ENCODE measurements at places on chromosomes 6 and 20. TPM values are rescaled to one million over a fixed set of nuclear protein-coding genes. Genes with fewer than 3 reads are reported as not detected.

GRCh38 chr20:62480318-62480717 lies 4.5 kb upstream of the GATA5 start:
- H3K4me3 ChIP-seq, result no peak overlapping the region
- H3K27ac ChIP-seq, result peak overlapping the region; percentile 62
- H3K36me3 ChIP-seq, result no peaks in the 10 kb centered on the region
- H3K27me3 ChIP-seq, result no peaks in the 10 kb centered on the region
- no peak for DNase-seq

DNA sequence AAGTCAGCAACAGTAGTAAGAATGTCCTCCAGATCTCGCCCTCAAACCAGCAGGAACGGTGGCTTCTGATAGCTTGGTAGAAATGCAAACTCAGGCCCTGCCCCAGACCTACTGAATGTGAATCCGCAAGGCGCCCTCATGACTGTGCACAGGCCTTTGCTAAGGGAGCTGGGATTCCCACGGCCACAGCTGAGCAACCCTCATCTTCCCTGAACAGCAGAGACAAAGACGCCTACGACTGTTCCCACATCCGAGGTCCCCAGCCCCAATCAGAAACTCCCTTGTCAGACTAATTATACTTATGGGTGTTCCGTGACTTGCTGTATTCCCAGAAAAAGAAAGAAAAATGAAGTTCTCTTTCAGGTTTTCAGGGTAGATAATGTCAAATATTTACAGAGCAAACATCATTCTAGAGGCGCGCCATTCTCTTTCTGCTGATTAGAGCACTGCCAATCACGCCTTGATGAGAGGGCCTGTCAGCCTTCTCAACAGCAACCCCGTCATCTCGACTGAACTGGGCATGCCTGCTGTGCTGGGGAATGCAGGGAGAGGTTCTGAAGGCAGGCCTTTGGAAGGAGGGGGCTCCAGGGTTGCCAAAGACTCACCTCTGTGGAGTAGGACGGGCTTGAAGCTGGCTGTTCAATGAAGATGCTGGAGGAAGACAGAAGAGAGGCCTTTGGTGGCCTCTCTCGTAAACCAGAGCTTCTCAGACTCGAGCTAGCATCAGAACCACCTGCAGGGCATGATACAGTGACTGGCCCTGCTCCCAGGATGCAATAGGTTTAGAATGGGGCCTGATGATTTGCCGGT lies 79.9 kb downstream of the ZNF217 start:
- H3K27ac ChIP-seq, result no peak overlapping the region
- H3K36me3 ChIP-seq, result no peaks in the 10 kb centered on the region
- no peaks in the 10 kb centered on the region for H3K4me1 ChIP-seq
- H3K27me3 ChIP-seq, result no peaks in the 10 kb centered on the region
- DNase-seq, result no peak

- H3K4me3 ChIP-seq, result no peak overlapping the region
- H3K27ac ChIP-seq, result no peak overlapping the region
- H3K27me3 ChIP-seq, result no peaks in the 10 kb centered on the region
- H3K36me3 ChIP-seq, result no peaks in the 10 kb centered on the region
- no peak for DNase-seq
Measured at GRCh38 chr6:11323666-11324452, 91.4 kb upstream of the NEDD9 start.

- no peaks in the 10 kb centered on the region for H3K4me1 ChIP-seq
- no peaks in the 10 kb centered on the region for H3K27me3 ChIP-seq
- peak; percentile 44 for DNase-seq
- H3K27ac ChIP-seq, result no peak overlapping the region
Measured at GRCh38 chr6:160156842-160157241, 35.2 kb downstream of the SLC22A1 start.

DNA sequence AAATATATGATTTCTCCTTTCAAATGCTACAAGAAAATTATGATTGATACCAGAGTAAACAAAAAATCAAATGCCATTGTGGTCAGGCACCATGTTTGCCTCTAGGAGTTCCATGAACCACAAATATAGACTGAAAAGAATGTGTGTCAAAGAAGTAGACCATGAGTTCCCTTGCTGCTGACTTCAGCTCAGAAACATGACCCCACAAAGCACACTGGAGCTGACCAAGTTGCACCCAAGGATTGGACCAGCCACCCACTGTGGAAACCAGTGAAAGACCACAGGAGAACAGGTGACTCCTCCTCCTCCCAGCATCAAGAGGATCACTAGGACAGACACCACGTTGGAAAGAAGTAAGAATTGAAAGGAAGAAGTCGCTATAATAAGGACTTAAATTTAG lies 90.8 kb upstream of the TENT5A start:
- H3K36me3 ChIP-seq, result no peaks in the 10 kb centered on the region
- H3K4me3 ChIP-seq, result no peak overlapping the region
- no peak for DNase-seq
- peaks cover 5% of the 10 kb centered on the region for H3K4me1 ChIP-seq
- H3K27ac ChIP-seq, result no peak overlapping the region

GRCh38 chr20:4352348-4352747 lies 337.0 kb upstream of the RNF24 start:
- no peaks in the 10 kb centered on the region for H3K36me3 ChIP-seq
- H3K27me3 ChIP-seq, result no peaks in the 10 kb centered on the region
- DNase-seq, result no peak
- H3K27ac ChIP-seq, result no peak overlapping the region
- no peaks in the 10 kb centered on the region for H3K4me1 ChIP-seq
- no peak overlapping the region for H3K4me3 ChIP-seq

- no peaks in the 10 kb centered on the region for H3K27me3 ChIP-seq
- H3K36me3 ChIP-seq, result no peaks in the 10 kb centered on the region
- H3K27ac ChIP-seq, result no peak overlapping the region
- H3K4me3 ChIP-seq, result no peak overlapping the region
Measured at GRCh38 chr6:88119769-88120168, 46.4 kb downstream of the CNR1 start.

GRCh38 chr20:37786043-37786442 lies 92.2 kb downstream of the CTNNBL1 start:
- H3K27ac ChIP-seq, result no peak overlapping the region
- no peak overlapping the region for H3K4me3 ChIP-seq
- H3K4me1 ChIP-seq, result no peaks in the 10 kb centered on the region
- DNase-seq, result no peak
- H3K27me3 ChIP-seq, result no peaks in the 10 kb centered on the region

DNA sequence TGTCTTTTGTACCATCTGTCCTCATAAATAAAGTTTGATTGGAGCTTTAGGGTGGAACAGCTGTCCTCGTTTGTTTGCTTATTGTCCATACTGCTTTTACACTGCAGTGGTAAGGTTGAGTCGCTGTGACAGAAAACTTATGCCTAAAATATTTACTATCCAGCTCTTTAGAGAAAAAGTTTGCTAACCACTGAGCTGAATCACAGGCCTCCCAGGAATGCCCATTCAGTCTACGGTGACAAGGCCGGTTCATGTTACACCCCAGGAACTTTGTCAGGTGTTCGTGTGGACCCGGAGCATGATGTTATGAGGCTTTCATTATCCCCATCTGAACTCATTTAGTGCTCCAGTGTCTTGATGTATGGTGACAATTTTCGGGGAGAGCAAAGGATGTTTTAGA lies 401.1 kb downstream of the SAMD5 start:
- H3K27me3 ChIP-seq, result no peaks in the 10 kb centered on the region
- no peaks in the 10 kb centered on the region for H3K4me1 ChIP-seq
- H3K27ac ChIP-seq, result no peak overlapping the region
- DNase-seq, result no peak
- H3K36me3 ChIP-seq, result no peaks in the 10 kb centered on the region

DNA sequence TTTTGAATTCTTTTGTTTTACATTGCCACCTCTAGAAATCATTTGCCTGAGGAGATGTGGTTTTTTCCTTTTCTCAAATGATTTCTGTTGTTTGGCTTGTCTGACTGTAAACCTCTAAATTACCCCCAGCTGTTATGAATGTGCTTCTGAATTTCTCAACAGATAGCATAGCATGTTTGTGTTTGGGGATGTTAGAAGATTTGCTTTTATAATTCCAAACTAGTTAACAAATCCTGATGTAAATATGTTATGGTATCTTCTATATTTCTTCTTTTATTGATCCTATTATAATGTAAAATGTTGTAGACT lies 31.6 kb upstream of the EZR start:
- H3K4me3 ChIP-seq, result no peak overlapping the region
- no peaks in the 10 kb centered on the region for H3K27me3 ChIP-seq
- no peaks in the 10 kb centered on the region for H3K36me3 ChIP-seq
- no peak overlapping the region for H3K27ac ChIP-seq
- peaks cover 19% of the 10 kb centered on the region for H3K4me1 ChIP-seq
- DNase-seq, result no peak

DNA sequence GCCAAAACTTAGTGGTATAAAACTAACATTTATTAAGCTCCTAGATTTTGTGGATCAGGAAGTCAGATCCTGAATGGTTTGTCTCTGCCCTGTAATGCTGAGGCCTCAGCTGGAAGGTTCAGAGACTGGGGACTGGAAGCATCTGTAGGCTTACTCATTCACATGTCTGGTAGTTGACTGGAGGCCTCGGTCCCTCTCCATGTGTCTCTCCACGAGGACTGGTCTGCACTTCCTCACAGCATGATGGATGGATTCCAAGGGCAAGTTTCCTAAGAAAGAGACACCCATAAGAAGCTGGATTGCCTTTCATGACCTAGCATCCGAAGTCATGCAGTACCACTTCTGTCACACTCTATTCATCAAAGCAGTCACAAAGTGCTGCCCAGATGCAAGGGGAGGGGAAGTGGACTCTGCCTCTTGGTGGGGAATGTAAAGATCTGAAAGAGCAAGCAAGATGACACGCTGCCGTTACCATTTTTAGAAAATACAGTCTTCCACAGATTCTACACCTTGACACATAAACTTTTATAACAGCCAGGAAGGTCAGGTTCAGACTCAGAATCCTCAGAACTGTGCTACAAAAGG lies 17.2 kb upstream of the MDGA1 start:
- H3K4me3 ChIP-seq, result no peak overlapping the region
- no peak for DNase-seq
- H3K27me3 ChIP-seq, result no peaks in the 10 kb centered on the region
- no peak overlapping the region for H3K27ac ChIP-seq
- no peaks in the 10 kb centered on the region for H3K4me1 ChIP-seq

DNA sequence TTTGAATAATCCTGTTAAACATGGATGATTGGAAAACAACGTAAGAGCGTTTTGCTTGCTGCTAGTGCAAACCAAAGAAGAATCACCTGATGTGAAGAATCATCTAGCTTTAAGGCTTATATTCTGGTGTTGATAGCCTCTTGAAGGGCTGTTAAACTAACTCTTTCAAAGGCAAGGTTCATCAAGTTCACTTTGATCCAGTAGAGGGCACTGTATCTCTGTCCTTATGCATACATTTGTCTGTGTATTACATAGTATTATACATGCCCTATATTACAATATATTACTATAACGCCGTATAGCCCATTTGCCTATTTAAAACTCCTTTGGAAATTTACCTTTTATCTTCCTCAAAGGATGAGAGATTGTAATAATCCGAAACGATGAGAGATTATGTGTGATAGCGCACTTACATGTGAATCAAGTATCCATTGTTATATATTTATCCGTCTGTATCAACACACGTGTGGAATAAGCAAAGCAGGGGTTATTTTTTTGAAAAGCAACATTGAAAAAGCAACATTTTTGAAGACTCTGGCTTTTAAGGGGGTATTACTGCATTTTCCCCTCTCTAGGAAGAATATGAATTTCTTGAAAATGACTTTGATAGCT lies 50.8 kb upstream of the NRN1 start:
- no peak overlapping the region for H3K4me3 ChIP-seq
- no peaks in the 10 kb centered on the region for H3K4me1 ChIP-seq
- no peaks in the 10 kb centered on the region for H3K36me3 ChIP-seq
- DNase-seq, result peak; percentile 48
- H3K27ac ChIP-seq, result no peak overlapping the region

- no peak overlapping the region for H3K27ac ChIP-seq
- no peaks in the 10 kb centered on the region for H3K36me3 ChIP-seq
- DNase-seq, result no peak
- no peak overlapping the region for H3K4me3 ChIP-seq
Measured at GRCh38 chr6:44284121-44284520, 13.9 kb downstream of the TMEM151B start.

GRCh38 chr6:45052325-45052724 lies 275.8 kb upstream of the RUNX2 start:
- no peak for DNase-seq
- no peaks in the 10 kb centered on the region for H3K36me3 ChIP-seq
- H3K4me3 ChIP-seq, result no peak overlapping the region
- no peaks in the 10 kb centered on the region for H3K27me3 ChIP-seq
- no peak overlapping the region for H3K27ac ChIP-seq
- H3K4me1 ChIP-seq, result peaks cover 4% of the 10 kb centered on the region

DNA sequence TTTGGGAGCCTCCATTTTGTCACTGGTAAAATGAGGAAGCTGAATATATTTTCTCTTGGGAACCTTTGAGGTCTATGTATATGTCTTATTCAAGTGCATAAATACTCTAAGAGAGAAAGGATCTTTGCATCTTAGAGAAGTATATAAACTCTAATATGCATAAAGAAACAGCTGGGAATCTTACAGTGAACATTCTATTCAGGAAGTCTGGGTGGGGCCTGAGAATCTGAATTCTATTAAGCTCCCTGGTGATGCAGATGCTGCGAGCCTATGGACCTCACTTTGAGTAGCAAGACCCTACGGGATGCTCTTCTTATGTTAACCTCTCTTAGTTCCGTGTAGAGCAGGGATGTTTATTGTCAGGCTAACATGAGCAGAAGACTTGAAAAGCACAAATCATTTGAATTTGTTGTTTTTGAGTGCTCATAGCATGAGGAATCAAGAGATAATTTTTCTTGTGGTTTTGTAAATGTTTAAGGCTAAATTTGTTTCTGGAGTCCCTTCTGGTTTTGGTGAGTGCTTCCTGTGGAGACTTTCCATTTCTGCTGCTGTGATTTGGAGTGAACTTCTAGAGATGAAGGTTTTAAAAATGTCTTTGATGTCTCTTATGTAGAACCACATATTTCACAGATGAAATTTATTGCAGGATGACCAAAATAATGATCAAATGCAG lies 281.2 kb upstream of the JAG1 start:
- H3K27me3 ChIP-seq, result no peaks in the 10 kb centered on the region
- no peaks in the 10 kb centered on the region for H3K4me1 ChIP-seq
- no peaks in the 10 kb centered on the region for H3K36me3 ChIP-seq
- H3K27ac ChIP-seq, result no peak overlapping the region

The KCNQ2 gene
- total RNA-seq, result 13.7 TPM

The CPXM1 gene
- total RNA-seq, result 129 TPM

The LPA gene
- total RNA-seq, result not detected

The SMOC2 gene
- 2.9 TPM for total RNA-seq

The GPR6 gene
- not detected for total RNA-seq
